Activated naive CD4-positive, alpha-beta T cell treated with anti-CD3 and anti-CD28 coated beads for 36 hours (primary cell): ENCODE measurements at places on chromosomes 16 and 17. TPM values are rescaled to one million over a fixed set of nuclear protein-coding genes. Genes with fewer than 3 reads are reported as not detected.

The PKMYT1 gene
- 128 TPM for total RNA-seq

DNA sequence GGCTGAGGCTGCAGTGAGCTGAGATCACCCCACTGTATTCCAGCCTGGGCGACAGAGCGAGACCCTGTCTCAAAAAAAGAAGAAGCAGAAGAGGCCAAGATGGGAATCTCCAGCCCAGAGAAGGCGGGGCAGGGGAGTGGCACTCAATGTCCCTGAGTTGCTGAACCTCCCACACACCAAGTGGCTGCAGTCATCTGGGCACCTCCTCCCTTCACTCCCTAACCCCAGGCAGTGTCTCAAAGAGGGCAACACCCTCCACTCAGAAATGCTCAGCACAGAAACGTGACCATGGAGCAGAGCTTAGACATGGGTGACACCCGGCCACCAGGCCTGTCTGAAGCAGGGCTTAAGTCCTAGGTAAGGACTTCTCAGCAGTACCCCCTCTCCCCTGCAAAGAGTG, 36.3 kb upstream of the BCAR1 start:
- peaks cover 17% of the 10 kb centered on the region for H3K4me1 ChIP-seq
- H3K36me3 ChIP-seq = peaks cover 27% of the 10 kb centered on the region
- no peak overlapping the region for H3K4me3 ChIP-seq
- no peak for DNase-seq

DNA sequence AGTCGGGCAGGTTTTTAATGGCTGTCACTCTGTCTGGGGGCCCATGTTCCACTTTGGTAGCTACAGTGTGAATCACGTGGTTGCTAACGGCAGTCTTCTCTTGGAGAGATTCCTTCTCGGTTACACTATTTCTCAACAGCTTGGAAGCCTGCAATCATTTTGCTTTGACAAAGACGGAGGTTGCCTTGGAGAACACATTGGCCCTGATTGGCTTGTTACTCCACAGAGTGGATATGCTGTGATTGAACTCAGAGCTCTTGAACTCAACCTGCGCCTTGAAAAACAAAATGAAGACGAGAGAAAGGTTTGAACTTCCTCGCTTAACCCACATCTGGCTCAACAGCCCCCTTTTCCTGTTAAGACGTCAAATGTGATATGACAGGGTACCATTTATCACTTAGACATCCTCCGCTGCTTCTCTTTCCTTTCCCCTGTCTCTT, 218.9 kb downstream of the MAF start:
- peaks cover under 1% of the 10 kb centered on the region for H3K36me3 ChIP-seq
- H3K4me1 ChIP-seq = peaks cover 24% of the 10 kb centered on the region
- DNase-seq = peak; percentile 6
- H3K4me3 ChIP-seq = peak overlapping the region; percentile 10
- no peak overlapping the region for H3K27ac ChIP-seq
- H3K27me3 ChIP-seq = no peaks in the 10 kb centered on the region

DNA sequence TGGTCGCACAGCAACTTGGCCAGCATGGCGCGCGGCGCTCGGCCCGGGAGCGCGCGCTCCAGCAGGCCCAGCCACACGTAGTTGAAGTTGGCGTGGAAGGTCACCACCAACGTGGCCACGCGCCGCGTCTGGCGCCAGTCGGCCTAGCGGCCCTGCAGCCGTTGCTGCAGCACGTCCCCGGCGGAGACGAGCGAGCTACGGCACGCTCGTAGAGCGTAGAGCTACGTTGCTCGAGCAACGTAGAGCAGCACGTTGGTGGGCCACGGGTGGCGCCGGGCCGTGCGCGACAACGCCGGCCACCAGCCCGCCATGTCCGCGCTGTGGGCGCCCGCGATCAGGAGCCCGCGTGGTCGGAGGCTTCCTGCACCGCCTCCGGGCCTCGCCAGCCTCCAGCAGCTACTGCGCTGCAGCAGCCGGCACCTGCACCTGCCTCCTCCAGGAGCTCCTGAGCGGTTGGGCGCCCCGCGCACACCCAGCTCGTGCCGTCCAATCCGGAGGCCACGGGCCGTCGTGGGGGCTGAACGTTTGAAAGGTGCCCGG, 13.4 kb upstream of the SULT1A1 start:
- peak overlapping the region; percentile 78 for H3K27ac ChIP-seq
- H3K27me3 ChIP-seq = no peaks in the 10 kb centered on the region
- H3K36me3 ChIP-seq = peaks cover 5% of the 10 kb centered on the region
- DNase-seq = peak; percentile 74
- peak overlapping the region; percentile 83 for H3K4me3 ChIP-seq
- H3K4me1 ChIP-seq = peaks cover 18% of the 10 kb centered on the region
